ENCODE measurements at places on chromosomes 12 and 14.

GRCh38 chr14:67331368-67332125, 28.1 kb downstream of the ATP6V1D start:
- DNase-seq = no peak

DNA sequence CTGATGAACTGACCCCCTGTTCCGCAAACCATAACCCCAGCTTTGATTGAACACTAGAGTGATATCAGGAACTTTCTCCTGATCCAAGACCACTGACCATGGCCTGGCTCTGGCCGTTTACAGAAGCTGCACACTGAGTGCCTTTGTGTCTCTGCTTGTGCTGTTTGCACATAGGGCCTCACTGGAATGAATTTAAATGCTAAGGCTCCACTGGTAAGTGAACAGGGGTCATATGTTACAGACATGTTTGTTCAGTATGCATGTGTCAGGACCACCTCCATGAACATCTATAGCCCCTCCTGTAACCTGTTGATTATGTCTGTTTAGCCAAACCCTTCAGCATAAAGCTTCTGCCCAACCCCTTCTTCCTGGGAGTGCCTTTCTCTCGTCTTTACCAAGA, 1239.8 kb downstream of the TMEM121 start:
- no peak for DNase-seq

DNA sequence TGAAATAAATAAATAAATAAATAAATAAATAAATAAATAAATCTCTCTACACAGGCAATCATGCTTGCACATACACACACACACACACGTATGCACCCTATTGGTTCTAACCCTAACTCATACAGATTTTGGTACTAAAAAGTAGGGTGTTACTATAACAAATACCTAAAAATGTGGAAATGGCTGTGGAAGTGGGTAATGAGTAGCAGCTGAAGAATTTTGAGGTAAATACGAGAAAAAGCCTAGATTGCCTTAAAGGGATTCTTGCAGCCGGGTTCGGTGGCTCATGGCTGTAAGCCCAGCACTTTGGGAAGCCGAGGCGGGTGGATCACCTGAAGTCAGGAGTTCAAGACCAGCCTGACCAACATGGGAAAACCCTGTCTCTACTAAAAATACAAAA, 15.7 kb upstream of the SLC2A3 start:
- DNase-seq = no peak

DNA sequence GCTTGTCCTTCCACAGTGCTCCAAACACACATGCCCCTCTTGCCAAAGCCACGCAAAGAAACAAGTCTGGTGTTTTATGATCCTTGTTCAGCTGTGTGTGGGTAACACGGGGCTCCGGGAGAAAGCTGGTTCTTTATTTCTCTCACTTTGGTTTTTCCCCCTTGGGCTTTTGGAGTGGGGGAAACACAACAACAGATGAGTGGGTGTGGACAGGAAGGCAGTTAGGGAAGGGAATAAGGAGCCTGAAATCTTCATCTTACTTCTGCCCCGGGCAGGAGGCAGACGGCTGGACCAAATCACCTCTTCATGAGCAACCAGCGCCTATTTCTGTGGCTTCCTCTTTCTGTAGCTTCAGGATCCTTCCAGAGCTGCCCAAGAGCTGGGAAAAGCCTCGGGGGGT, 218.5 kb downstream of the PHETA1 start:
- DNase-seq = no peak

DNA sequence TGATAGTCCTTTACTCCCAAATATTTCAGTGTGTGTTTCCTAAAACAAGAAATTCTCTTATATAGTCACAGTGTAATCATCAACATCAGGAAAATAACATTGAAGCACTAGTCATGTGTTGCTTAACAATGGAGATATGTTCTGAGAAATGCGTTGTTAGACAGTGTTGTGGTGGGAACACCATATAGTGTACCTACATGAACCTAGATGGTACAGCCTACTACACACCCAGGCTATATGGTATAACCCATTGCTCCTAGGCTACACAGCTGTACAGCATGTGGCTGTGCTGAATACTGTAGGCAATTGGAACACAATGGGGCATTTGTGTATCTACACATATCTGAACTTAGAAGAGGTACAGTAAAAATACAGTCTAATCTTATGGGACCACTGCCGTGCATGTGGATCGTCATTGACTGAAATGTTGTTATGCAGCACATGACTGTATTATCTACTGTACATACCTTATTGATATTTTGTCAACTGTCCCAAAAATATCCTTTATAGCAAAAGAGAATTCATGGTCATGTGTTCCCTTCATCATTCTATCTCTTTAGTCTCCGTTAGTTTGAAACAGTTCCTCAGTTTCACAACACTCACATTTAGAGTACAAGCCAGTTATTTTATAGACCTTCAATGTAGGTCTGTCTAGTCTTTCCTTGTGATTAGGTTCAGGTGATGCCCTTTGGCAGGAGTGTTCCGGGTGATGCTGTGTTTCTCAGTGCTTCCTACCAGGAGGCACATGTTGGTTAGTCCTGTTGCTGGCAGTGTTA, 109.7 kb downstream of the SLC25A47 start:
- no peak for DNase-seq

- DNase-seq = no peak
Measured at GRCh38 chr12:5437182-5437583, 5.3 kb downstream of the NTF3 start.

DNA sequence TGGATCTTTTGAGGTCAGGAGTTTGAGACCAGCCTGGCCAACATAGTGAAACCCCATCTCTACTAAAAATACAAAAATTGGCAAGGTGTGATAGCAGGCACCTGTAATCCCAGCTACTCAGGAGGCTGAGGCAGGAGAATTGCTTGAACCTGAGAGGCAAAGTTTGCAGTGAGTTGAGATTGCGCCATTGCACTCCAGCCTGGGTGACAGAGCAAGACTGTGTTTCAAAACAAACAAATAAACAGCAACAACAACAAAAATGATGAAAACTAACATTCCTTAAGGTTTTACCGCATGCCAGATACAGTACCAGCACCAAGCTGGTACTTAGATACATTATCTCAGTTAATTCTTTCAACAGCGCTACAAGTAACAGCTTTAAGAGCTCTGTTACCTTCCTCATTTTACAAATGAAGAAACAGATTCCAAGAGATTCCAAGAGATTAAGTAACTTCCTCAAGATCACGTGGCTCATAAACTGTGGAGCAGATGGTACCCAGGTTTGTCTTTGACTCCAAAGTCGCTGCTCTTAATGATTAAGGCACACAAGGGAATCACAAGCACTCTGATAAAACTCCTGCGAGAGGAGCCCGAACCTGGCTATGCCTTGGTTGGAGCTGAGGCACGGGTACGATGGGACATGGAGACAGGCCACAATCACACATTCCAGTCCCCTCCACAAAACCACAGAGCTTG, 17.7 kb upstream of the PLEK2 start:
- no peak for DNase-seq

- no peak for DNase-seq
Measured at GRCh38 chr12:119857041-119857591, 20.0 kb downstream of the CIT start.

- DNase-seq = no peak
Measured at GRCh38 chr12:4477129-4477528, 31.5 kb upstream of the FGF6 start.

DNA sequence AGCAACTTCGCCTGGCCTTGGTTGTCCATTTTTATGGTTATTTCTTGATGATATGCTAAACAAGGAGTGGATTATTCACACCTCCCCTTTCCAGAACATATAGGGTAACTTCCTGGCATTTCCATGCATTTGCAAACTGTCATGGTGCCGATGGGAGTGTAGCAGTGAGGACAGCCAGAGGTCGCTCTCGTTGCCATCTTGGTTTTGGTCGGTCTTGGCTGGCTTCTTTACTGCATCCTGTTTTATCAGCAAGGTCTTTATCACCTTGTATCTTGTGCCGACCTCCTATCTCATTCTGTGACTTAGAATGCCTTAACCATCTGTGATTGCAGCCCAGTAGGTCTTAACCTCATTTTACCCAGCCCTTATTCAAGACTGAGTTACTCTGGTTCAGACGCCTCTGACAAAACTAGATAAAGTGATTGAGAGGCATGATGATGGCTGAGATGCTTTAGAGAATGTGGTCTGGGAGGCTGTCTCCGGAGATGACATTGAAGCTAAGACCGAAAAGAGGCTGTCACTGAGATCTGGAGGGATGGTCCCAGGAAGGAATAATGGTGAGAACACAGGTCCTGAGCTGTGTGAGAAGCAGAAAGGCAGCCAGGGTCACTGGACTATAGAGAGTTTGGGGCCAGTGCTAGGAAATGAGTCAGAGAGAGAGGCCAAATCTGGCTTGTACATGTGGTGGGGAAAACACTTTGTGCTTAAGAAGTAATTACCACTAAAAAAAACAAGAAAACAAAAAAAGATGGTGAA, 2.9 kb downstream of the GLT1D1 start:
- DNase-seq = no peak

DNA sequence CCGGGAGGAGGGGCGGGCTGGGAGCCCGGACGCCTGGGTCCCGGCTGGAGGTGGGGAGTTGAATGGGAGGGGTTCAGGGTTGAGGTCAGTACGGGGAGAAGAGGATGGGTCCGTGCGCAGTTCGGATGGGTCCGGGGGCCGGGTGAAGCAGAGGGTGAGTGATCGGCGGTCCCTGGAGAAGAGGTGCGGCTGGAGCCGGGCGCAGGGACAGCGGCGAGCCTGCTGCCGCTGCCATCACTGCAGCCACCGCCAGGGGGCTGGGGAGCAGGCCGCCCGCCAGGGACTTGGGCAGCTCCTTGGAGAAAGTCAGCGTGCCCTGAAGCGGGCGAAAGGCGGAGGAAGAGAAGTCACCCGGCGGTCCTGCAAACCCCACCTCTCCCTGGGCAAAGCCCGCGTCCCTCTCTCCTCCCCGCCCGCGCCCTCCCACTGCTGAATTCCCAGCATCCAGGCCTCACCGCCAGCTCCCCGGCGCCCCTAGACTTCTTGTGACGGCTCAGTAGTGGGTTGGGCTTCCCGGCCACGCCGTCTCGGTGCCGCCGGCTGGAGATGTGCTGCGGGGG, 6.0 kb upstream of the GPR84 start:
- DNase-seq = no peak

Measured in CD4-positive, alpha-beta T cell treated with Interferon alpha-2 for 1 hour (primary cell).